ENCODE measurements at places on chromosomes 16 and 17. TPM values are rescaled to one million over a fixed set of nuclear protein-coding genes. Genes with fewer than 3 reads are reported as not detected.

The BEAN1 gene
- total RNA-seq: 5.6 TPM

The UTP4 gene
- 26.8 TPM for total RNA-seq

The KRT36 gene
- not detected for total RNA-seq

The GALR2 gene
- total RNA-seq: not detected

The TRAPPC1 gene
- total RNA-seq: 118 TPM

The SLC2A4 gene
- total RNA-seq: 98.1 TPM

Data from heart right ventricle (tissue), 16 donors.